Activated CD8-positive, alpha-beta memory T cell treated with anti-CD3 and anti-CD28 coated beads for 48 hours (primary cell): ENCODE measurements at places on chromosomes 11 and 22.

DNA sequence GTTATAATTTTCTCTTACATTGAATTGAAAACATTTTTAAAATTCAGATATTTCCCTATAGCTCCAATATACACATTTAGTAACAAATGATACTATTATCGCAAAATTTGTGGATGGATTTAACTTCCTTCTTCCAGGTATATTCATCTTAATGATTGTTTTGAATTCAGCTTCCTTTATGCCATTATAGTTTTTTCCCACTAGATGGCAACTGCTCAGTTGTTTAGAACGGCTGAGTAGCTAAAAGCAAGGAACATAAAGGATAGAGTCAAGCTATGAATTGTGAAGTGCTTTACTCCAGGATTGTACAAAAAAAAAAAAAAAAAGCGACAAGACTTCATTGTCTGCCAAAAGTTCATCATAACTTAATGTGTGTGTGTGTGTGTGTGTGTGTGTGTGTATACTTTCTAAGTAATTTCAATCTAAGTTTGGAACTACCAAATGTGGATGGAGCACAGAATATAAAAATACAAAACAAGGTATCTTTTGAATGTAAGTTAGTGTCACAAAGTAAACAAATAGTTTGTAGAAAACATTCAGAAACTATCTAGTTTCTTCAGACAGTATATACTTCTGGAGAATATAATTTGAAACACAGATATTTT lies 846.4 kb downstream of the DLG2 start:
- no peak for DNase-seq

DNA sequence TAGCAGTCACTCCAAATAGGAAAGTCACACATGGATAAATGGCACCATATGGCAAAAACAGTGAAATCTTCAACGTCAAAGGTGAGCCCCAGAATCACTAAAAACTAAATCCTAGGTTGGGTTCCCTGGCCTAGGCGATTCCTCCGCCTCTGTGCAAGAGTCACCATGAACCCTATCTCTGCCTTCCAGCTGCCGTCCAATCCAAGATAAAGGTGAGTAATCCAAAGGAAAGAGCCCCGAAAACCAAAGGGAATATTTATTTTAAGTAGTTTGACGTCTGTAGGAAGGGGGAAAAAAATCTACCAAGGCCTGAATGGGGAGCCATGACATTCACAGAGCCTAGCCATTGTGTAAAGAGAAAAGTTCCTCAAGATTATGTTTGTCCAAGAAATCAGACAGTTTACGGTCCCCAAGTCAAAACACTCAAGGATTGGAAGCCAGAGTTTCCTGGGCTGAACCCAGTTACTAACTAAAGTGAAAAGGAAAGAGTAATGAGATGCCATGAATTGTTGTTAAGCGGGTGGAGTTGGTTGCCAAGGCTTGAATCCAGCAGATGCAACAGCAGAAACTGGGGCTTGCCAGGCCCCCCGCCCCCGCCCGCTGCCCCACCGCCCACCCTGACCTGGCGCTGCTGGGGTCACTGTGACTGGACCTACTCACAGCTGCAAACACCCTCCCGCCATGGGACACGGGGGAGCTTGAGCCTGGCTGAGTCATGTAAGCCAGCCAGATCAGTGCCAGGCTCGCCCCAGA lies 39.7 kb upstream of the ETS1 start:
- DNase-seq, result no peak

- no peak for DNase-seq
Measured at GRCh38 chr11:33976495-33977199, 74.9 kb upstream of the CAPRIN1 start.

GRCh38 chr11:127825183-127825582 lies 762.2 kb downstream of the ETS1 start:
- no peak for DNase-seq

DNA sequence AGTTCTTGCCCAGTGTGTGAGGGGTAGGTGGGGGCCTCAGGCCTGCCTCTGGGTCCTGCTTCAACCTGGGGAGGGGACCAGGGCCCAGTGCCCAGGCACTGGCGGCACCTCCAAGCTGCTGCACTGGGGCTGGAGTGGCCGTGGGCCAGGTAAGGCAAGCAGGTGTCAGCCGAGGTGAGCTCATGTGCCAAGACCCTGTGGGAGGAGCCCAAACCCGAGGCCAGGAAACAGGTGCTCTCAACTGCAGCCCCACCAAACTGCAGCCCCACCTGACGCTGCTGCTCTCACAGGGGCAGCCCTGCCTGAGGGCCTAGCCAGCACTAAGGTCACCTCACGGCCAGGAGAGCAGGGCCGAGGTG lies 18.1 kb upstream of the GNB1L start:
- no peak for DNase-seq

DNA sequence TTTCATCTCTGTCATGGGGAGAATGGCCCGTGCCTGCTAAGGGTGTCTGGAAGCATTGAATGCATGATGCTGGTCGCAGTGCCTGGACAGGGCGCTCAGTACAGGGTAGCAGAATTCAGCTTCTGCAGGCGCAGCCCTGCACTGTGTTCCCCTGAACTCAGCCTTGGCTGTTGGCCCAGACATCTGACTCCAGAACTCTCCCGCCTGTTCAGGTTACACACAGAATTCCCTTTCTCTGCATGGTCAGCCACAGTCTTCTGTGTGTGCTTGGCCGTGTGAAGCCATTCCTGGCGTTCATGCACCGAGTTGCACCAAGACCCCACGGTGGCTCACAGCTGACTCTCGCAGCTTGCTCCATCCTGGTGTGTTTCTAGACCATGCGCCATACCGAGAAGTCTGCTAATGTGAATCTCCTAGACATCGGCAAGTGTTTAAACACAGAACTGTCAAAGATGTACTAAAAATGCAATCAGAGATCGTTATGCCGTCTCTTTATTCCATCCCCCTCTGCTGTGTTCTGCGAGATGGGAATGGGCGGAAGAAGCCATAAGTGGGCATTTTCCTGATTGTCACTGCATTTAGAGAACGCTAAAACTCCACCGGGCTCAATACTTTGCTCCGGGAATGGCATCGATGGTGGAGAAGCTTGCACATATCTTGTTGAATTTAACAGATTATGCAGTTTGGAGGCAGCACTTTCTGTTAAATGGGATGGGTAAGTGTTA lies 55.6 kb downstream of the MPPED1 start:
- no peak for DNase-seq

- no peak for DNase-seq
Measured at GRCh38 chr11:91966368-91966767, 258.2 kb upstream of the FAT3 start.

DNA sequence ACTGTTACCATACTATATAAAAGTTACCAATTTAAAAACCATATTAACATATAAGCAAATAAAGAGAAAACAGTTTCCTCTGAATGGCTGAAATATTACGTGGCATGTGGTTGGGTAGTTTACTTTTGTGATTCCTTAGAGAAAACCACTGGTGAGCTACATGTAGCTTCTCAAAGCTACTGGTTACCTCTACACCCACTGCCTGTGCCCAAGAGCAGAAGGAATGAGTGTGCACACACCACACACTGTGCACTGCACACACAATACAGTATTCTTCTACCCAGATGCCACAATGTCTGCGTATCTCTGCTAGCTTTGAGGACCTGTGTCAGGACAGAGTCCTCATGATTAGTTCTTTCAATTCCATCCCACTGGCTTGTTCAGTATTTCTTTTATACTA lies 25.5 kb upstream of the YPEL1 start:
- no peak for DNase-seq

DNA sequence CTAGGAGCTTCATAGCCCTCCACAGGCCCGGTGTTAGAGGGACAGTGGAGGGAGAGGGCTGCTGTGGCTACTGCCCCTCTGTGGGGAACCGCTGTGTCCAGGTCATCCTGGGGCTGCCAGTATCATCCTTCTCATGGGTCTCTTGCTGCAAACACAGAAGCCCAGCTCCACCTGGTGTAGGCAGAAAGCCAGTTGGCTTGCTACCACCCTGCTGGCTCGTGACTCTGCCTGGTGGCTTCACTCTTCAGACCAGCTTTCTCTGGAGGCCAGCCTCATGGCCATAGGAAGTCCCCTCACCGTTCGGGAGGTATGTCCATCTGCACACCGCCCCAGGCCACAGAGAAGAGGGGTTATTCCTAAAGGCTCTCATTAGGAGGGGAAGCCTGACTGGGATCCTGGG lies 19.4 kb upstream of the SUSD2 start:
- DNase-seq, result no peak

DNA sequence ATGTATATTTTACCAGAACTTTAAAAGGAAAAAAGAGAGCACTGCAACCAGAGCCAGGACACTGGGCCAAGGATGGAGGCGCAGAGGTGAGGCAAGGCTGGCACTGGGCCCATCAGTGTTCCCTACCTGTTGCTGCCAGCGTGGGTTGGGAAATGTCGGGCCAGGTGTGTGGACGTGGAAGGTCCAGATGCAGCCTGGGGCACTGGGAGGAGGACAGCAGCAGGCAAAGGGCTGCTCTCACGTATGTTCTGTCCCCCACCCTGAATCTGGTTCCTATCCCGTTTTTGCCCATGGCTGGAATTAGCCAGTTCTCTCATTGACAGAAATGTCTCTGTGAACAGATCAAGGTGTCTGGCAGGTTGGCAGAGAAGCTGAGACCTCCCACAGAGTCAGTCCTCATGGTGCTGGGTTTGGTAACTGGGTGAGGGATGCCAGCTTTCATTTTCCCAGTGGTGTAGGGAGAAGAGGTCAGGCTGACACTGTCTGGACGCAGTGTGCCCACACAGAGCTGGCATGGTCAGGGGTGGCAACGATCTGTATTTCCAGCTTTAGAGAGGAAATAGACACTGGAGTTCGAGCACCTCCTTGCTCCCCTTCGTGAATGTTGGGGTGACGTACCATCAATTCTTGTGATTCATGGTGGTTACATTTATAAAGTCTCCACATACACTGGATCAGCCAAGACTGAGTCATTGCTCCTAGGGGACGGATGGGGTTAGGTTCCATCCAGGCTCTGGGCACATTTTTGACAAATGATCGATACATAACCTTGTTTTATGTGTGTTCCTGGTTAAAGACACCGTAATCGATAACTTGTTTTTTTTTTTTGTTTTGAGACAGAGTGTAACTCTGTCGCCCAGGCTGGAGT lies 4.3 kb upstream of the PNPLA3 start:
- DNase-seq, result no peak

DNA sequence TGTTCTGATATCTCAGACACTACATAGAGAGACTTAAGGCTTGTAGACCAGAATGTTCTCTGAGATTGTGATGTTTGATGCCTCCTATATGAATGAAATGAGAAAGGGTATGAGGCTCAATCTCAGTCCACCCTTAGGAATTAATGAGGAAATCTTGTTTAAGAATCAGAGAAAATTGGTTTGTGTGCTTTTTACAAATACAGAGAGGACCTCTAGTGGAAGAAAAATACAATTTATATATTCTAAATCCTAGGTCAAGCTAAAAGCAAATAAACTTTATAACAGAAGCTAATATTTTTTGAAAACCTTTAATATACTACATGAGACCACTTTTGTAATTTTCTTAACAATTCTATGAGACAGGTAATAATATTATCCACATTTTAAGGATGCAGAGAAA lies 5.0 kb upstream of the OR52H1 start:
- DNase-seq, result no peak

DNA sequence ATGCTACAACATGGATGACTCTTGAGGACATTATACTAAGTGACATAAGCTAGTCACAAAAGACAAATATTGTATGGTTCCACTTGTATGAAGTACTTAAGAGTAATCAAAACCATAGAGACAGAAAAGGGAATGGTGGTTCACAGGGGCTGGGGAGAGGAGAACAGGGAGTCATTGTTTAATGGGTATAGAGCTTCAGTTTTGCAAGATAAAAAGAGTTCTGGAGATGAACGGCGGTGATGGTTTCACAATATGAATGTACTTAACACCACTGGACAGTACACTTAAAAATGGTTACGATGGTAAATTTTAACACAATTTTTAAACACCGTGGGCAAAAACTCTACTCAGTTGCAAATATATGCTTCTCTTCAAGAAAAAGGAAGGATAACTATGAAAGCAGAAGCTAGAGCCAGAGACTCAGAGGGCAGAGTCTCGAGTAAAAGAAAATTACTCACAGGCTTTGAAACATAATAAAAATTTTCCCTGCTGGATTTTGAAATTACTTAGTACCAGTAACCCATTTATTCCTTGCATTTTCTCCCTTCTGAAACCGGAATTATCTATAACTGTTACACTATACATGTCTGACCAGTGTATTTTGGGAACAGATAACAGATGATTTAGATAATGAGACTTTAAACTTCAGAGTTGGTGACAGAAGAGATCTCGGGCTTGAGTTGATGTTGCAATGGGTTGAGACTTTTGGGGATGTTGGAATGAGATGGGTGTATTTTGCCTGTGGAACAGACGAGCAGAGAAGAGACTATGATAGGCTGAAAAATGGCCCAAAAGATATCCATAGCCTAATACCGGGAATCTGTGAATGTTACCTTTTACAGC lies 15.0 kb downstream of the MRTFA start:
- DNase-seq, result no peak

DNA sequence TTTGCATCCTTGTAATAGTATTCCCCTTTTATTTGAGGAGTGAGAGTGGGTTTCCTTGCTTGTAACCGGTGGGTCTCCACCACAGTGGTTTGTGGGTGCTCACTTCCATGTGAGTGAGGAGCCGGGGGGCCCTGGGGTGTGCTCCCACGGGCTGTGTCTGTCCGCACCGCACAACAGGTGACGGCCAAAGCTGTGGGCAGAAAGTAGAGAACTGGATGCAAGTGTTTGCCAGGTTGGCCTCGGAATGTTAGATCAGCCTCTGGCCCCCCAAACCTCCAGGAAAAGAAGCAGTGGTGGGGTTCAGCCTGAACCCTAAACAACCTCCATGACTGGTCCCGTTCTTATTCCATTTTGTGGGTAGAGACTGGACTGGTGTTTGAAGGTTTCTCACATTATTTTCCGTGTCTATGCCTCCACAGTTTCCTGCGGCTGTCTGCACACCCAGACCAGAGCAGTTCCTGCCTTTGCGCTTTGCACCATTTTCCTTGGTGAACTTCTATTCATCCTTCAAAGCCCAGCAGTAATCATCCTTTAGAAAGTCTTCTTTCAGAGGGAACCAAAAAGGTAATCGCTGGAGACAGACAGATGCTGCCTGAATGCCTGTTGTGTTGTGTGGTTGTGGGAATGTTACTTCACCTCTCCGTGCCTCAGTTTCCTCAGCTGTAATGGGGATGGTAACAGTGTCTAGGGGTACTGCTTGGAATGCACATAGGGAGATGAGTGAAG lies 77.2 kb downstream of the MYEOV start:
- DNase-seq, result no peak

DNA sequence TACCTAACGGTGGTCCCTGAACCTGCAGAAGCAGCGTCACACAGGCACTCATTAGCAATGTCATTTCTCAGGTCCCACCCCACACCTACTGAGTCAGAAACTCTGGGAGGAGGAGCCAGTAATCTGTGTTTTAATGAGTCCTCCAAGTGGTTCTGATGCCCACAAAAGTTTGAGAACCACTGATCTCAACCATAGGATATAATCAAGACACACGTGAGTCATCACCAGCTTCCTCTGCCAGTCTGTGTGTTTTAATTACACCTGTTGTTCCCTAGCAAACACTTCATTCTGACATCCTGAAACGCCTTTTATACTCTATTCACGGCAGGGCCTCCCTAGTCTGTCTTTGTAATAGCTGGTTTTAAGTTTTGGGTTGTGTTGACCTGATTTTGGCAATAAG lies 5.8 kb downstream of the TECTA start:
- DNase-seq, result no peak
